ENCODE measurements at places on chromosomes 1 and 21. TPM values are rescaled to one million over a fixed set of nuclear protein-coding genes. Genes with fewer than 3 reads are reported as not detected.

GRCh38 chr1:77829851-77830250, 50.4 kb downstream of the MIGA1 start:
- DNase-seq = no peak

GRCh38 chr1:231808990-231809389, 182.4 kb downstream of the DISC1 start:
- no peak for DNase-seq

- DNase-seq = no peak
Observed at GRCh38 chr1:214251354-214251753, 29.6 kb upstream of the SMYD2 start.

DNA sequence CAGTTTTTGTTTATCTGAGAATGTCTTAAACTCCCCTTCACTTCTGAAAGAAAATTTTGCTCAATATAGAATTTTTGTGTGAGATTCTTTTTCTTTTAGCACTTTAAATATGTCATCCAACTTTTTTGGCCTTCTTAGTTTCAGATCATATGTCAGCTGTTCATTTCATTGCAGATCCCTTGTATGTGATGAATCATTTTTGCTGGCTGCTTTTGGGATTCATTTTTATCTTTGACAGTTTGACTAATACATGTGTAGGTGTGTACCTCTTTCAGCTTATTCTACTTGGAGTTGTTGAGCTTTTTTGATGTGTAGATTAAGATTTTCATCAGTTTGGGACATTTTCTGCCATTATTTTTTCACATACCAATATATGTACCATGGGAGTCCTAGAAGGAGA, 156.8 kb downstream of the FASLG start:
- DNase-seq = no peak

GRCh38 chr1:36377791-36378492, 7.8 kb downstream of the STK40 start:
- DNase-seq = no peak

DNA sequence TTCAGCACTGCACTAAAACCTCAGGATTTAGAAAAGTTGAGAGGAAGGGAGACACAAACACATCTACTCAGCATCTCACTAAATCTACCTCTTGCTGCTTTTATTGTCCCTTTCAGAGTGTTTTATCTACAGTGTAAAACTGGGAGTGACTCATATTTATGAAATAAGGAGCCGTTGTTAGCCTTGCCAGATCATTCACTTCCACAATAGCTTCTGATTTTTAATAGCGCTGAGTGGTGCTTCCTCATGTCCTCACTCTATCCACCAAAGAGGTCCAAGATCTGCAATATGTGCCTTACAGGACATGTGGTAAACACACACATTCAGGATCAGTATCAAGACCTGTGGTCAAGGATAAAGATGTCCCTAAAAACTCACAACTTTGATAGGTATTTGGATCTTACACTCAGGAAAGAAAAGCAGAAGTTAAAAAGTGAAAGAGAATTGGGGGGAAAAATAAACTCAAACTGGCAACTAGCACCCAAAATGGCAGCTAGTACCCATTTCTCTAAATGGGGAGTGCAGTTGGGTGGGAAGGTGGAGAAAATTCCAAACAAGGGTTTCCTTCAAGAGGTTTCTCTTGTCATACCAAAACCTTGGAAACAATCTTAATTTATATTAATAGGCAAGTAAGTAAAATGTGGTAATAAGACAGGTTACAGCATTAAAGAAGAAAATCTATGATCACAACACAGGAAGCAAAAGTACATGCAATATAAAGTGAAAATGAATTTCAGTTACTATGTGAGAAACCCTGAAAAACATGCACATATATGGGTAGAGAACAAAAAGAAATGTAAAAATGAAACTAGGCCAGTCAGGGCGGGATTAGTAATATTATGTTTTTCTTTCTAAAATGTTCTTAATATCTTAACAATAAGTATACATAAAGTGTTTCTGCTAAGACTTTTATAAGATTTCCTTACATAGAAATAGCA, 15.9 kb downstream of the DUSP10 start:
- DNase-seq = no peak

- no peak for DNase-seq
Observed at GRCh38 chr1:211529453-211529852, 37.5 kb upstream of the RD3 start.

DNA sequence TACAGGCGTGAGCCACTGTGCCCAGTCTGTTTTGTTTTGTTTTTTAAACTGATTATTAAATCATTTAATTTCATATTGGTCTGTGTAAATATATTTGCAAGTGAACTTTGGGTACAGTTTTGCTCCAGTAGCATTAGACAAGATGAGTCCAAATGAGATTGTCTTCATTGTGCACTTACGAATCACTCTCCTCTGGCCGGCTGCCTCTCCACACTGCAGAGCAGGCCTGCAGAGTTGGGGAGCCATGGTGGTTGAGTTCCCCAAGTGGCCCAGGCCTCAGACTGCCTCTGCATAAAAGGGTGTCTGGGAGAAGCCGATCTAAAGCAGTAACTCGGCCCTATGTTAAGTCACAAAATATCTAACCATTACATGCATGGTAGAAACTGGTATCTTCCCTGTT, 74.8 kb downstream of the ATP5PO start:
- no peak for DNase-seq

DNA sequence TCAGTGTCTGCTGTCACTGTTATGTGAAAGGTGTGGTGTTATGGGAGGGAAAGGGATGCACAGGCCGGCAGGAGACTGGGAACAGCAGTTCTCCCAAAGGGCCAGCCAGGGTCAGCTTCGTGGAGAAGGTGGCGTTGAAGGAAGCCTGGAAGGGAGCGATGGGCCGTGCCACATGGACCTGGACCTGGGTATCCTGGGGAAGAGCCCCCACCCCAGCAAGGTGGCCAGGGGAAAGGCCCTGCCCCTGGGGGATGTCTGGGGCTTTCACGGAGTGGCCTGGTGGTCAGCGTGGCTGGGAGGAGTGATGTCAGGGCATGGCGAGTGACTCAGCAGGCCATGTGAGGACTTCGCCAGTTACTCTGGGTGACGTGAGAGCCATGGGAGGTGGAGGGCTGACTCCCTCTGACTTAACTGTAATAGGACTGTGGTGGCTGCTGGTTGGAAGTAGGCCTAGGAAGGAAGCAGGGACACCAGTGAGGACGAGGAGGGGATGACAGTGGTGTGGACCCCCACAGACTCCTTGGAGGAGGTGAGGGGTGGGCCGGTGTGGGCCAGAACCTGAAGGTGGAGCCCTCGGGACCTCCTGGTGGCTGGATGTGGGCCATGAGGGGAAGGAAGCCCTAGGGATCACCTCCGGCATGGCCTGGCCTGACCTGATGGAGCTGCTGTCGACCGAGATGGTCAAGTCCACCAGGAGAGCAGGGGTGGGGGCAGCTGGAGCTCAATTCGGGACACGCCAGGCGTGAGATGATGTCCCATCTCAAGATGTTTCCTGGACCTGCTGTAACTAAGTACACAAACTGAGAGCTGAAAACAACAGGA, 54.5 kb downstream of the BACE2 start:
- DNase-seq = no peak

DNA sequence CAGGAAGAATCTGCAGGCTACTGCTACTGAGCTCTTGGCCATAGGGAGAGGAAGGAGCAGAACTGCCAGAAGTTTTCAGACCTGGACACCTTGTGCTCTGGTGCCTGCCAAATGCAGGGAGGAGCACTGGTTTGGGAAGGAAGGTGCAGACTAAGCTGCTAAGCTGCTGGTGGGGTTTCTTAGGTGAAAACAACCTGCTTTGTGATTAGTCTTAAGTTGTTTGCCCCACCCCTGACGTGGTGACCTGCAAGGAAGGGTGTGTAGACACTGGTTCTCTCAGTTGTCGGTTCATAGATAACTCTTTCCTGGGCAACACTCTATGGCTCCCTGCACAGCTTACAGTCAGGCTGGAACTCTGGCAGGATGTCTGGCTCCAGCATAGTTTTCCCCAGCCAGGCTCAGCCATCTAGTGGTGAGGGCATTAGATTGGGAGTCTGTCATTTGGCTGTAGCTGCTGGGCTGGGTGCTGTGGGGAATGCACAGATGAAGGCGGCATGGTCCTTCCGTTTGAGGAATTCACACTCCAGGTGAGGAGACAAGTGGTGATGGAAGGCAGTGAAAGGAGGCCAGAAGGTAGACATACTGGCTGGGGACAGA, 10.3 kb upstream of the S100A10 start:
- no peak for DNase-seq

DNA sequence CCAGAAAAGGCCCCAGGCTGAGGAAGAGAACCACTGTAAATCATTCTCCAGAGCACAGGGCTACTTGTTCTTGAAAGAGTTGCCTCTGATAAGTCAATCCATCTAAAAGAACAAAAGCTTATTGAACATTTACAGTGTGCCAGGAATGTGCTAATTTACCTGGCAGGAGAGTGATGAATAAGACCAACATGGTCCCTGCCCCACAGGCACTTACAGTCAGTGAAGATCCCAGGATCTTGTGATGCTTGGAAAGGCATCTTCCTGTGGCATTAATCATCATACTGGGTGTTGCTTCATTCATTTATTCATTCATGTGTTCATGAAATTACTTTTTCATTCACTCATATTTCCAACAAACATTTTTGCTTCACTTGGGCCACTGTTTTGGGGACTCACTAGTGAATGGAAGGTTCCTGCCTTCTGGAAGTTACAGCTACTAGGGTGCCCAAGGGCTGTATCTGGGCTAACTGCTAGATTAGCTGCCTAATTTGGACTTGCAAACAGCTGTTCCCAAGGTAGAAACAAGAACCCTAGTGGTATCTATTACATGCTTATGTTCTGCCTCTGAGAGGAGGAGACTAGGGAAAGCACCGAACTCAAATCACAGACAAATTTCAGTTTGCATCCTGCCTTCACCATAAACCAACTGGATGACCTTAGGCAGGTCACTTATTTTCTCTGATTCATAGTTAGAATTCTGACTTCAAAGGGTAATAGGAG, 133.5 kb downstream of the CLIC6 start:
- no peak for DNase-seq

GRCh38 chr1:156601892-156602291, 613 bp upstream of the GPATCH4 start:
- DNase-seq = no peak

The LDLRAD1 gene
- not detected for polyA plus RNA-seq

The ARMH1 gene
- 0.08 TPM for polyA plus RNA-seq

The CTSE gene
- polyA plus RNA-seq = 0.22 TPM

The S100A1 gene
- polyA plus RNA-seq = 370 TPM

The CHI3L1 gene
- 8.4 TPM for polyA plus RNA-seq

The PTGFR gene
- polyA plus RNA-seq = 0.13 TPM

The ADORA1 gene
- polyA plus RNA-seq = 1.3 TPM

The TMPRSS15 gene
- polyA plus RNA-seq = not detected

Measured in psoas muscle (tissue), 8 donors.